ENCODE measurements at places on chromosomes 1 and 21.

DNA sequence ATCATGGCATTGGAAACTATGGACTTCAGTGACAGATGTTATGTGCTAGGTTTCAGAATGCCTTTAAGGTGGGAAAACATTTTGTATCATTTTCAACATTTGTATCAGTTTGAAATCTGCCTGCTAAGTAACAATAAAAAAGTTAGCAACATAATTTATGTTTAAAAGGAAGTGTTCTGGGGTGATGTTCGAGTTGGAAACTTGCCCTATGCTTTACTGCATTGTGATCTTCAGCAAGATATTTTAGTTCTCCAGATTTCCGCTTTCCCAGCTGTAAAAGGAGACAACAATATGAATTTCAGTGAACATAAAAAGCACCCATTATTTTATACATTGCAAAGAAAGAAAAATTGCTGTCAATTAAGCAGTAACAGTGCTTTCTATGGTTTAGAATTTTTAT lies 187.4 kb downstream of the DISC1 start:
- DNase-seq, result no peak

DNA sequence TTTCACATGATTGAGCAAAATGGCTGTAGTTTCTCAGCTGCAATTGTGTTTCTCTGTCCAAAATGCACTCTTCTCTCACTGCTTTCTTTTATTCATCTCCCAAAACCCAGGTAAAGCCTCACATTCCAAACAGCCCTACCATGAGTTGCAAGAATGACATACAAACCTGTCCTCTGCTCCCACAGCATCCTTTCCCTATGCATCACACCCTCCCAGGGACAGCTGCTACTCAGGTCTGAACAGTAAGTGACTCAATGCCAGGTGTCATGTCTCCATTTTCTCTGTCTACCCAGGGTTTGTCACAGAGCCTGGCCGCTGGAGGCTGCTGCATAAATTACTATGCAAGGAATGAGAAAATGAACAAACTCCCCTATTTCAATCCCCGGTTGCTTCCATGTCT lies 118.5 kb downstream of the PLD5 start:
- no peak for DNase-seq

DNA sequence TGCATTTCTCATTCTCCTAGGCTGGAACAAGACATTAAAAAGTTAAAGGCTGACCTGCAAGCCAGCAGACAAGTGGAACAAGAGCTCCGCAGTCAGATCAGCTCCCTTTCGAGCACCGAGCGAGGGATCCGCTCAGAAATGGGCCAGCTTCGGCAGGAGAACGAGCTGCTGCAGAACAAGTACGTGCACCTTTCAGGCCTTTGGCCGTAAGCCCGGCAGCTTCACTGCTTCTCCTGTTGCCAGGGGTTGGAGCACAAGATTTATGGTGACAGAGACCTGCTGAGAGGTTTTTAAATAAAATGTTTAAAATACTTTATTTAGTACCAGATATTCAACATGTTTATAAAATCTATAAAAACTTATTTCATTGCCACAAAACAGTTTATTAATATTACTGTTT lies 53.4 kb downstream of the MACO1 start:
- DNase-seq, result no peak

DNA sequence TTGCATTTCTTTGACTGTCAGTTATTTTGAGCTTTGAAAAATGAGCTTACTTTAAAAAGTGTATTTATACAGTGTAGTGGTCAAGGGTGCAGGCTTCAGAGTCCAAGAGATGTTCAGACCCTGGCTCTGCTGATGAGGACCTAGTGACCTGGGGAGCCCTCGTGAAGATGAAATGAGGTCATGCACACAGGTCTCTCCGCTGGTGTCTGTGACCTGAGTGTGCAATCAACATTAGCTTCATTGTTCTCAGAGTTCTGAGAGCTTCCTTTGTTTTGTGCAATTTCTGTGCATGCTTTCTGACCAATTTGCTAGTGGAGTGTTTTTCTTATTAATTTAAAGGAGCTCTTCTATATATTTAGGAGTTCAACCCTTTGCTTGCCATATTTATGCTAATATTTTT lies 71.3 kb downstream of the RIPK4 start:
- no peak for DNase-seq

- DNase-seq, result no peak
Measured at GRCh38 chr1:211579440-211580302, 710 bp upstream of the SLC30A1 start.

DNA sequence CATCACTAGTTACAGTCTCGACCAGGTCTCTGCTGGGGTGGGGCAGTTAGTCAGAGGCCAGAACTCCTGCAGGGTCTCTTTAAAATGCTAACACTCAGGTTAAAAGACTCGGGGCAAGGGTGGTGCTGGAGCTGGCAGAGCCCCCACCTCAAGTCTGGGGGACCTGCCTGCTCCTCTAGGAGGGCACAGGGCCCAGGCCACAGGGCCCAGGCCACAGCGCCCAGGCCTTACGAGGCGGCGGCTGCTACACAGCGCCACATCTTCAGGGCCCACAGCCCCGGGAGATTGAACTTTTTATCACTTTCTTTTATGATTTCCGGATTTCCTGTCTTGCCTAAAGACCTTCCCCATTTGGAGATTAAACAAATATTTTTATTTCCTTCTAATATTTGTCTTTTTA lies 10.4 kb downstream of the MPZ start:
- DNase-seq, result no peak

DNA sequence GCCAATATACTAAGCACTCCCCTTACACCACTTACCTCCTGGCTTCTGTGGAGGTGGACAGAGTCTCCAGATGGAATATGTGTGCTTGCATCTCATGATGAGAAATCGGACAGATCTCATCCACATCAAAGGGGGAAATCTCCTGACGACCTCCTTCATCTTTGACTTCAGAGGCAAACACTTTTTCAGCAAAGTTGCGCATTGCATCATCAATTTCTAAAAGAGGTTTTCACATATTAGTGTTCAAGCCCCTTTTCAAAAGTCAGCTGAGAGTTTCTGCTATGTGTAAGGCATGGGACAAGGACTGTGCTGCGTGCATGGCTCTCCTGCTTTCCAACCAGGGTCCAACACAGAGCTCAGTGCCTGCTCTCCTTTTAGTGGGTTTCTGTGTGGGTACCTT lies 6.8 kb downstream of the AMPD1 start:
- DNase-seq, result no peak

Measured in stimulated activated CD4-positive, alpha-beta T cell treated with anti-CD3 and anti-CD28 coated beads, Interleukin-15, amount 100 ng/mL, for 1 hour (primary cell).